ENCODE measurements at places on chromosomes 13 and 19.

DNA sequence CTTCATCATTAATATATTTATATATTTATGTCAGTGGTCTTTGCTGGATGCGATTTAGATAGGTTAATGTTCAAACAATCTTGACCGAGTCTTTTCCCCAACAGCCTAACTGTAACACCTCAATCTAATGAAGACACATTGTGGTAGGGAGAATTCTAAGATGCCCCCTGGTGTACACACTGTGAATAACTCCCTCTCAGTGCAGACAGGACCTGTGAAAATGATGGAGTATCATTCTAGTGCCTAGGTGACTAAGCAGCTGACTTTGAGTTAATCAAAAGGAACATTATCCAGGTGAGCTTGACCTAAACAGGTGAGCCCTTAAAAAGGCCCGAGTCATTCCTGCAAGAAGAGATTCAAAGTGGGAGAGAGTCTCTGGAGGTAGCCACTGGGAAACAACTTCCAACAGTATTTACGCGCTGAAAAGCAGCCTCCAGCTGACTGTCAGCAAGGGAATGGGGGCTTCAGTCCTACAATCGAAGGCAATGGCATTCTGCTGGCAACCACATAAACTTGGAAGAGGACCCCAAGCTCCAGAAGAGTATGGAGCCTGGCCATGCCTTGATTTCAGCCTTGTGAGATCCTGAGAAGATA is 28.0 kb upstream of the KBTBD7 start:
- peak; percentile 50 for DNase-seq

DNA sequence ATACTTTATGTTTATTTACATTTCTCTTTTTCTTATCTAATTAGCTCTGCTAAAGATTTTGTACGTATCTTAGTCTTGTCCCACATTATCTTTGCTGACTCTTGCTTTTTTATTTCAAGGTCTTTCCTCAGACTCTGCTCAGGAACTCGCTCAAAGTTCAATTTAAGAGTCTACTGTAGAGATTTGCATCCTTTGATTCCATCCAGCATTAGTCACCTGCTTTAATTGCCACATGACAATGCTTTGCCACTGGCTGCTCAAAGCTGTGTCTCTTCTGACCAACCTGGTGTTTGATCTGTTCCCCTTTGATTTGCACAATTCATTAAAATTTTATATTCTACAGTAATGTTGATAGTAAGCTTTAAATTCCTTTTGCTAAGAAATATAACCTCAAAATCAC is 157.9 kb upstream of the FREM2 start:
- no peak for DNase-seq

DNA sequence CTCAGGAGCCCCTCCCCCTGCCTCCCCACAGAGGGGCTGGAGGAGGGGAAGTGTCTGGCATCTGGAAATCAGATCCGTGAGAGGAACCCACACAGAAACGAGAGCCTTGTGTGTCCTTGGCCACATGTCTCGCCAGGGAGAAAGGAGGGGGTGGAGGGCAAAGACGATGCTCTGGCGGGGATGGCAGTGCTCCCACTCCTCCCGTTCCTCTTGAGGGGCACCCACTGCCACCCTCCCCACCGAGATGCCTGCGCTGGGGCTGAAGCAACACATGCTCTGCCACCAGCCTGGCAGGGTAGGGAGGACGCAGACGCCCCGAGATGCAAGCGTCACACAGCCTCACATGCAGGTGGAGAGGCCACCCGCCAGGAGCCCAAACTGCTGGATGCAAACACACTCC is 2.8 kb downstream of the ADGRL1 start:
- no peak for DNase-seq

- no peak for DNase-seq
Observed at GRCh38 chr19:39223703-39224279, 19.7 kb upstream of the SYCN start.

GRCh38 chr19:5321851-5322681 is 18.5 kb downstream of the PTPRS start:
- no peak for DNase-seq

DNA sequence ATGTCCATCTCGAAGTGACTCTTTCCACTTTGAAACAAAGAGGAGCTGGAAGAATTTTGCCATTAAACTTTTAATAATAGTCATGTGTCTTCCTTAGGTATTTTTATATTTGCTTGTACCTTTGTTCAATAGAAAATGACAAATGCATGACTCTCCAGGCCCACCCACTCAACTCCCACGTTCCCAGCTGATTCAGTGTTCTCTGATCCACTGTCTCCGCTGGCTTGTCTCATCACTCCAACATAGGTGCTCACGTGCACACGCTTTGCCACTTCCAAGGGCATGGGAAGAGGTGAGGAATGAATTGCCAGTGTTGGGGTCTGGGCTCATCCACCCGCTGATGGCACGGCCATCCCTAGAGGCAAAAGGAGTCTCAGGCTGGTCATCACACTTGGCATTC is 24.5 kb downstream of the RASL11A start:
- no peak for DNase-seq

DNA sequence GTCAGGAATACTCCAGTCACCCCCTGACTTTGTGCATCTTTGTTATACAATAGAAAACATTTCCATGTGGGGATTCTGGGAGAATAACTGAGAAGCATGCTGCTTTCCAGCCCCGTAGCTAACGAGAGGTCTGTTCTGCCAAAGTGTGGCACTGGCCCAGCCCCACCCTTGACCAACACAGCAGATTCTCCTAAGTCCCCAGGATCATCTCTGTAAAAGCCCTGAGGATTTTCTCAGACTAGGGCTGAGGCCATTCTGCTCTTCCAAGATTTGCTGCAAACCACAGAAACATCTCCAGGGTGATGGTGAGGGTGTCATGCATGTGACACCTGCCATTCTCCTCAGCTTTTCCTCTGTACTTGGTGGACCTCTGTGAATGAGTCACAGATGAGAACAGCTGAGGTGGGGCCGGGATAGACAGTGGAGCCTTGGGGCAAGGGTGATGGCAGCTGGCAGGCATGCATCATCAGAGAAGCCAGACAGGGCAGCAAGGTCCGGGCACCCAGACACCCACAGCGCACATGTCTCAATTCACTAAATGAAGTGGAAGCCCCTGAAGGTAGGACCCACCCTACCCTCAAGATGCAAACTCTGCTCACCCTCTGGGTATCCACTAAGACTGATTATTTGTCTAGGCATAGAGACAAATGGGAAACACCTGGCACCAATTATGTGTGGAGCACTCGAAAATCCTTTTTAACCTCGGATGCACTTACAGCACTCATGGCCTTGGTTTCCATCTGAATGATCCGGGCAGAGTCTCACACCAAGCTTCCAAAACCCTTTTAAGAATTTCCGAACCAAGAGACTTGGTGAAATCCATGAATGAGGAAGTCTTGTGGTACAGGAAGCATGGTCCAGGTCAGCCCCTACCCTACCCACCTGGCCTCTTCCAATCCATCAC is 20.1 kb upstream of the DOCK9 start:
- DNase-seq, result no peak

DNA sequence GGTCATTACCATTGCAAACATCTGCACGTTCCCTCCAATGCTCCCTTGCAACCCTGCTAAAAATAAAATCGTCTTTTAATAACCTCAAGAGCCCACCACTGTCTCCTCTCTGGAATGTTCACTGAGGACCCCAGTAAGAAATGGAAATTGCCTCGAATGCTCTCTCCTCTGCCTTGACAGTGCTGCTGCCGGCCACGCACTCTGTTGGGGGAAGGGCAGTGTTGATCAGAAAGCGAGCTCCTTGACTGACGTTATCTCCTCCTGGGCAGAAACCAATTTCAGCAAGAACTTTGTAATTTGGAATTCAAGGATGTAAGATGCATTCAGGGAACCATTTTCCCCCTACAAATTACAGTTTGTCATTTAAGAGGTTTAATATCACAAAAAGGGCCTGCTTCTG is 718.5 kb downstream of the UQCRFS1 start:
- DNase-seq, result no peak

DNA sequence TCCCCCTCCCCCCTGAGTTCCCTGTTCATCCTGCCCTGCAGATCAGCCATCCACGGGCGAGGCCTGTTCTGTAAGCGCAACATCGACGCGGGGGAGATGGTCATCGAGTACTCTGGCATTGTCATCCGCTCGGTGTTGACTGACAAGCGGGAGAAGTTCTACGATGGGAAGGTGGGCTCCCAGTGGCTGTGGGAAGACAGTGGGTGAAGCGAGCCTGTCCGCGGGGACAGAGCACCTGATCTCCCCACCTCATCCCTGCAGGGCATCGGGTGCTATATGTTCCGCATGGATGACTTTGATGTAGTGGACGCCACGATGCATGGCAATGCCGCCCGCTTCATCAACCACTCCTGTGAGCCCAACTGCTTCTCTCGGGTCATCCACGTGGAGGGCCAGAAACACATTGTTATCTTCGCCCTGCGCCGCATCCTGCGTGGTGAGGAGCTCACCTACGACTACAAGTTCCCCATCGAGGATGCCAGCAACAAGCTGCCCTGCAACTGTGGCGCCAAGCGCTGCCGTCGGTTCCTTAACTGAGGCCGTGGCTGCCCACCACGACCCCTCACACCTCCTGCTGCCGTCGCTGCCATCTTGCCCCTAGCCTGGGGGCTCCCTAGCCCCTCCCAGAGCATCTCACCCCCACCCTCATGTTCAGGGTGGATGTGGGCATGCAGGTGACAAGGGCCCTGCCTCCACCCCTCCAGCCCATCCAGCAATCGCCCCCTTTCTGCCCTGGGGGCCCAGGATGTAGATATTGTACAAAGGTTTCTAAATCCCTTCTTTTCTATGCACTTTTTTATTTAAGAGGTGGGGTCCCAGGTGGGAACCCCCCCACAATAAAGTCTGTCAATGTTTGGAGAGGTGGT is 4.0 kb downstream of the IGFLR1 start:
- no peak for DNase-seq

- no peak for DNase-seq
Observed at GRCh38 chr13:61774903-61775302, 359.3 kb upstream of the PCDH20 start.

DNA sequence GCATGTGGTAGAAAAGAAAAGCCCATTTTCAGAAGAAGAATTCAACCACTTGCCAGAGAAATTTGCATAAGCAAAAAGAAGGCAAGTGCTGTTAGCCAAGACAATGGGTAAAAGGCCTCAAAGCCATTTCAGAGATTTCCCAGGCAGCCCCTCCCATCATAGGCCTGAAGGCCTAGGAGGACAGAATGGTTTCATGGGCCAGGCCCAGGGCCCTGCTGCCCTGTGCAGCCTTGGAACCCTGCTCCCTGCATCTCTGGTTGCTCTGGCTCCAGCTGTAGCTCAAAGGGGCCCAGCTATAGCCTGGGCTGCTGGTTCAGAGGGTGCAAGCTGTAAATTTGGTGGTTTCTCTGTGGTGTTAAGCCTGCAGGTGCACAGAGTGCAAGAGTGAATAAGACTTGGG is 212.8 kb downstream of the EFNB2 start:
- DNase-seq, result no peak

DNA sequence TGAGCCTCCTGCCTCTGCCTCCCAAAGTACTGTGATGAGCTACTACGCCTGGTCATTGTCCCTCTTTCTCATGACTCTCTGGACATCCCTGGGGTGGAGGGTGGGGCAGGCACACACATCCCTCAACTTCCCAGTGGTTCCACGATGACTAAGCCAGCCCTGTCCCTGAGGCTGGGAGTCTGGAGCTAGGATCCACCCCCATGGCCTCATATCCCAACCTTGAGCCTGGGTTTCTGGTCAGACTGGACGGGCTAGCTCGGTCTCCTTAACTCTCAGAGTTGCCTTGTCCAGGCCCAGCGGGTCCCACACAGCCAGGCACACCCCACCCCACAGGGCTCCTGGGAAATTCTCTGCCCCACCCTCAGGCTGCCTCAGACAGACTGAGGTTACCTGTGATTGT is 19.6 kb downstream of the IER2 start:
- DNase-seq, result peak; percentile 91

GRCh38 chr13:97948041-97948440 is 5.4 kb upstream of the IPO5 start:
- DNase-seq, result no peak

- no peak for DNase-seq
Observed at GRCh38 chr13:54563286-54563685, 1534.7 kb downstream of the OLFM4 start.

GRCh38 chr13:41004875-41005693 is 14.0 kb downstream of the ELF1 start:
- no peak for DNase-seq

DNA sequence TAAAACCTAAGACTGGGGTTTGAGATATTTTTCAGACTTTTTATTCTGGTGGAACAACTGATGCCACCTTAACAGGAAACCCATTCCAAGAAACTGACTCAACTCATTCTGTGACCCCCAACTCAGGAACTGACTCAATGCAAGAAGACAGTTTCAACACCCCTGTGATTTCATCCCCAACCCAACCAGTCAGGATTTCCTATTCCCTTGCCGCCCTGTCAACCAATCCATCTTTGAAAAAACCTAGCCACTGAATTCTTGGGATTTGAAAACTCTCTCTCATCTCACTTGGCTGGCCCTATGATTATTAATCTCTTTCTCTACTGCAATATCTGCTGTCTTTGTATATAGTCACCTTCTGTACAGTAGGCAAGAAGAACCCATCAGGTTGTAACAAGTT is 1211.9 kb upstream of the ATXN8OS start:
- no peak for DNase-seq

- no peak for DNase-seq
Observed at GRCh38 chr19:18865973-18866799, 29.8 kb downstream of the CERS1 start.

- DNase-seq, result no peak
Observed at GRCh38 chr19:30663611-30664174, 291.5 kb downstream of the ZNF536 start.

DNA sequence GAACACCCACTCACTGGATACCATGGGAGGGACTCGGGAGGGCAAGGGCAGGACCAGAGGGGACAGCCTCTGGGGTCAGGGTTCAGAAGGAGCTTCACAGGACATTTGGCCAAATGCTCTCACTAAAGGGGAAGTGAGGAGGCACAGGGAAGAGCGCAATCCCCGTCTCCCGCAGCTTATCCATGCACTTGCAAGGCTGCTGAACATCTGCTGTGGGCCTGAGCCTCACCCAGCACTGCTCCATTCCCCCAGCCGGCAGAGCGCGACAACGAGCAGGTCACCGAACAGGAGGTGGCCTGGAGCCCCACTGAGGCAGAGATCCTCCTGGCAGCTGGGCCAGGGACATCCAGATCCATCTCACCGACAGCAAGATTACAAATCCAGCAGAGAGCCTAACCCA is 23.3 kb downstream of the ELAVL1 start:
- no peak for DNase-seq

GRCh38 chr13:33958964-33959363 is 141.0 kb downstream of the RFC3 start:
- DNase-seq, result no peak
